Activated naive CD4-positive, alpha-beta T cell treated with anti-CD3 and anti-CD28 coated beads, Interleukin-2, amount 50 U/mL, for 16 hours (primary cell): ENCODE measurements at places on chromosomes 11 and 22.

DNA sequence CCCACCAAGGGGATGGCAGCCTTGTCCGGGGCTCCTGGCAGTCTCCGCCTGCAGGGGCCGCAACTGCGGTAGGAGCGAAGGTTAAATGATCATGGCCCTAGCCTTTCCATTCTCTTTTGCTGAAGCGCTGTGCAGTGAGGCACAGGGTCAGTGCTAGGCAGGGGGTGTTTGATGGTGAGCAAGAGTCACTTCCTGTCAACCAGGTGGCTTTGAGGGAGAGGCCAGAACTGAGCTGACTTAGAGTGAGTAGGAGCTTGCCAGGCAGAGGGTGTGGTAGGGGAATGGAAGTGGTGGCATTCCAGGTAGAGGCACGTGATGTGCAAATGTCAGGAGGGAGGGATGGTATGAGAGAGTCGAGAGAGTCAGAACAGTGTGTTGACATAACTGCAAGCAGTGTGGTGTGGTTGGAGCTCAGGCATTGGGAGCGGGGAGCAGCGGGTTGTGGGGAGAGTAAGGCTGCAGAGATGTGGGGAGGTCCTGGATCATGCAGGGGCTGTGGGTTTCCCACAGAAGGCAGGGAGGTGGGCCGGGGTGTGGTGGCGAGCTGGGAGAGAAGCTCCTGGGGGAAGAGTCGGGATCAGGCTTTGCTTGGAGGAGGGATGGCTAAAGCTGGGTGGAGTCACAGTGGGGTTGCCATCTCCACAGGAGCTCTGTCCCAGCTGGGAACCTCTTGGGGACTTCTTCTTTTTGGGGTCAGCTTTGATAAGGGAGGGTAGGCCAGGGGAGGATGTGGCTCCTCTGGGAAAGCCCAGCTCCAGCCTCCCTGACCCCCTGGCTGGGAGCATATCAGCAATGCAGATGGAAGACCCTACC is 33.3 kb downstream of the AMPD3 start:
- no peak for DNase-seq

DNA sequence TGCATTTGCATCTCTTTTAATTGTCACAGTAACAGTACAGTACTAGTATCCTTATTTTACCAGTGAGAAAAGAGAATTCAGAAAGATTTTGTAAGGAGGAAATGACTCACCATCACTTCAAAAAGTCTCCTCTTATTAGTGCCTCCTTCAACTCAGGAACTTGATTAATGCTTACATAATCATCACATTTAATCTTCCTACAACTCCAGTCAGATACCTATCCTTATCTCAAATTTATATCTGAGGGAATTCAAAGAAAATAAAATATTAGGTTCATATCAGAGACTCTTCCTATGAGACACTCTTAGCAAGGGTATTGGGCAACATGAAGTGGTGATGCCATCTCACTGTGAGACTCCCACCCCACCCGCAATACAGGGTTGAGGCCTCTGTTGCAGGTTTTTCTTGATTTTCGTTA is 26.1 kb upstream of the CTSC start:
- DNase-seq: no peak

DNA sequence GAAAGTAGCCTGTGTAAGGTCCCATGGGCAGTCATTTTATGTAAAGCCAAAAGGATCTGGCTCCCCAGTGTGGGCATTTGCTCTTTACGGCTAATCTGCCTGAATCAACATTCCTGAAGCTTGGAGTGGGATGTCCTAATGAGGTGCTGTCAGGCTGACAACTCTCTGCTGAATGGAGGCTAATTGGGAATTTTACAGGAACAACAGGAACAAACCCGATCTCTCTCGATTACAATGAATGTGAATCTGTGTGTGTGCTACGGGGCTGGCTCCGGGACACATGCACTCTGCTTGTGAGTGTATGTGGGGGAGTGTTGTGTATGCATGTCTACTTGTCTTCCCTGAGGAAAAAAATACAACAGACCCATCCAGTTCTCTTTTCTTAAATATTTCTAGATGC is 415.2 kb downstream of the TENM4 start:
- DNase-seq: no peak

- DNase-seq: no peak
These were observed 72.8 kb downstream of the TP53I11 start for GRCh38 chr11:44877571-44878497.

- no peak for DNase-seq
These were observed 15.0 kb downstream of the ROBO3 start for GRCh38 chr11:124880290-124880611.

DNA sequence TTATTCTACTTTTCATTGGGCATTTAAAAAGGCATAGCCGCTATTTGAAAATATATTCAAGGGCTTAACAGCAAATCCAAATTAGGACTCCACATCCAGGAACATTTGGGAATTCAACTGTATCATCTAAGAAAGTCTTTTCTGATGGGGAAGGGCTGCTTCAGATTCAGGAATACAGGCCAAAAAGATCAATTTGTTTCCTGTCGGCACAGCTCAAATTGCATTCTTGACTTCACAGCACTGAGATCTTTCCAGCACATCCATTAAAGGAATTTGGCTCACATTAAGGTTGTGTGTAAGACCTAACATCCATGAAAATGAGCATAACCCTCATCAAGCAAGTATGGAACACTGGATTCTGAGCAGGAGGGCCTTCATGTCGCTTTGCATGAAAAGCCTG is 1169.5 kb upstream of the CCDC90B start:
- no peak for DNase-seq

GRCh38 chr11:9150926-9151325 is 59.5 kb upstream of the SCUBE2 start:
- no peak for DNase-seq

- DNase-seq: no peak
These were observed 104.5 kb downstream of the CTTN start for GRCh38 chr11:70502677-70503467.

- no peak for DNase-seq
These were observed 201.6 kb upstream of the SORL1-AS1 start for GRCh38 chr11:121654259-121654842.

DNA sequence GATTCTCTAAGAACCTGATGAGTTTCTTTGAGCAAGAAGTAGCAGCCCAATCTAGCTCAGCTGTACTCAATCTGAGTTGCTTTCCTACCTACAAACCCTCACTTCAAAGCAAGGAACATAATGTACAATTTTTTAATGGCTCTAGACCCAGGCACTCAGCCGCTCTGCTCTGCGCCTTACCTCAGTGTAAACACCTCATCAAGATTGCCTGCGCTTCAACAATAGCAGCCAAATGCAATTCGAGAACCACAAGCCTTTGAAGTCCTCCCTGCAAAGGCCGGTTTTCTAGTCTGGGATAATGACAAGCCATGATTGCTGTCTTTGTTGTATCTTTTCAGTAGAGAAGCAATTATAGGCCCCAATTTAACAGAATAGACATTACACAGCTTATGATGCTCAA is 38.0 kb downstream of the JHY start:
- no peak for DNase-seq

GRCh38 chr22:20000246-20001081 is 16.2 kb downstream of the ARVCF start:
- DNase-seq: no peak

DNA sequence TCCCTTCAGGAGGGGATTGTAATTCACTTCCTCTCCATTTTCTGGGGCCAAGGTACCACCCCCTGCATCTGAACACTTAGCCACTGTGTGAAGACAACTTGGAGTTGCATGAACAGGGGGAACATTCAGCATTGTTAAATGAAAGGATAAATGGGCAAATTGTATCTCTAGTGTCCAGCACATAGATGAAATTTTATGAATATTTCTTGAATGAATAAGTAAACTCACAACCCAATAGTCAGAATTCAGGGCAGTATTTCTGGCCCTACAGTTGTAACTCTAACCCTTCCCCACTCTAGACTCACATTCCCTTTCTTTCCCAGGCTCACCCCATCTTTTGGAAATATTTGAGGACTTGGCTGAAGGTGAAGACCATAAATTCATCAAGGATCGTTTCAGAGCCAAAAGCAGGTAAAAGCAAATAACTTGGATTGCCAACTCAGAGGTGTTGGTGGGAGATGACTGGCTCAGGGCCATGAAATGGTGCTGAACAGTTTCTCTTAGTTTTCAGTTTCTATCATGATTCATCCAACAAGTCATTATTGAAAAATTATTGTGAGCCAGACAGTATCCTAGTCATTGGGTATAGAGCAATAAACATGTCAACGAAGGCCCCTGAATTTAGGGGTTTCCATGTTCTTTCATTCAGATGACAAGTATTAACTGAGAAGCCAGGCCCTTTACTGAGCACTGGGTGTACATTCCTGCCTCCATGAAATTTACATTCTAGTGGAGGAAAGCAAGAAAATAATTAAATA is 33.3 kb upstream of the ZC3H12C start:
- DNase-seq: no peak

GRCh38 chr22:22161924-22162851 is 82.4 kb upstream of the VPREB1 start:
- no peak for DNase-seq
